Skeletal muscle cell (primary cell): ENCODE measurements at places on chromosomes 5 and 9.

GRCh38 chr5:91928754-91929521, 545.8 kb upstream of the ARRDC3 start:
- no peak for DNase-seq

DNA sequence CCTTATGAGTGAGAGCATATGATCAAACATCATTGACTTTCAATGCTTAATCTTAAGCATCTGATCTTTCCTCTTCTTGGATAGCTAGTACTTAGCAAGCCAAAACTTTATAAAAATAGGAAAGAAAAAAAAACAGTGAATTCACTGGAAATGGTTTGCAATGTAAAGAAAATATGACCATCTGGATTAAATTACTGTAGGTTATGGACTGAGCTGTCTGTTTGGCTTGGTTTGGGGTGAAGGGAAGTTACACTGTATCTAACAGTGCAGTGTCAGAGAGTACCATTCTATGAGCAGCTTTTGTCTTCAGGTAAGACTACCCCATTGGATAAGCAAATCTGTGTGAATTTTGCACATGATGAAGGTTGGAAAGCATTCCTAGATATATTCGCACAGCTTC, 151.4 kb downstream of the TLE1 start:
- no peak for DNase-seq

GRCh38 chr9:98521141-98521540, 187.6 kb downstream of the GABBR2 start:
- peak; percentile 49 for DNase-seq

GRCh38 chr9:97940741-97941140, 2.8 kb upstream of the HEMGN start:
- no peak for DNase-seq

GRCh38 chr5:13945271-13945670, 783 bp upstream of the DNAH5 start:
- DNase-seq: no peak

DNA sequence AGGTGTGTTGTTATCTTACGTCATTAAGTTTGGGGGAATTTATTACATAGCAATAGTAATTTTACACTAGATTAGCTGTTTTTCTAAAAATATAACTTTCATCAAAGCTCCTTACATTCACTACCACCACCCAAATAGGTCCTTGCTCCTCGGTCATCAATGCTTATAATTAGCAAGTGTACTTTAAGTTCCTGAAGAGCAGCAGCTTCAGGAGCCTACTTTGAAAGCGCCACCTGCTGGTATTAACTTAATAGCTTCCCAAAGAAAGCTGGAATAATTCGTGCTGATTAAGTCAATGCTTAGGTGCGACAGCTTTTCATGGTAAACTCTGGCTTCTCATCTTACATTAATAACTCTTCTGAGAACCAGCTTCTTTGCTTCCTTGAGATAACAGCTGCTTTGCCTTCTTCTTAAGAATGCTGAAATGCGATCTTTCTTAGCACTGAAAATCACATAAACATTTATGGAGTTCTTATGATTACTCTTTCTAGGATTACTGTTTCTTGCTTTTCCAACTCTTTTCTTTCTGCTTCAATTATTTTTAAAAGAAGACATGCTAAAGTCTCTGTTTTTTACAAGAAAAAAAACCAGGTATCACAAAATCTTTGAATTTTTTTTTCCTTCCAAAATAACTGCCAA, 10.0 kb upstream of the C5 start:
- no peak for DNase-seq

DNA sequence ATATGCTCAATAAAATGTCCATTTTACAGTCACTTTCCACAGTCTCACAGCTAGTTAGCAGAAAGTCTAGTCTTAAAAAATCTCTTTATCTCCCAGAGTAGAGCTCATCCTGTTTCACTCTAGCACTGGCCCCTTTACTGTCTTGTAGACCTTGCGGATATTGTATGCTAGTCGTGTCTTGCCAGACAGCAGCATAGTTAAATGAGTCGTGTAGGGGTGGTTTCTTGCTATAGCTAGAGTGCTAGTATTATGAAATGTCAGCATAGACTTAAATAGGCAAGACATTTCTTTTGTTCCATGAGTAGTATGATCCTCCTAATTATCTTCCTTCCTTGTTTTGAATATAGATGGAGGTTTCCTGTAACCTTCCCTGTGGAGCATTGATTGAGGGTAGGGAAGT, 77.4 kb downstream of the C7 start:
- no peak for DNase-seq

- DNase-seq: no peak
Observed at GRCh38 chr9:126309427-126310189, 17.0 kb upstream of the MVB12B start.

- no peak for DNase-seq
Observed at GRCh38 chr9:78273761-78274160, 23.2 kb upstream of the PSAT1 start.

- DNase-seq: peak; percentile 13
Observed at GRCh38 chr5:19531374-19531952, 456.5 kb downstream of the CDH18 start.
